ENCODE measurements at places on chromosomes 4 and X.

GRCh38 chrX:84830836-84831235 is 172.8 kb upstream of the APOOL start:
- DNase-seq = no peak

DNA sequence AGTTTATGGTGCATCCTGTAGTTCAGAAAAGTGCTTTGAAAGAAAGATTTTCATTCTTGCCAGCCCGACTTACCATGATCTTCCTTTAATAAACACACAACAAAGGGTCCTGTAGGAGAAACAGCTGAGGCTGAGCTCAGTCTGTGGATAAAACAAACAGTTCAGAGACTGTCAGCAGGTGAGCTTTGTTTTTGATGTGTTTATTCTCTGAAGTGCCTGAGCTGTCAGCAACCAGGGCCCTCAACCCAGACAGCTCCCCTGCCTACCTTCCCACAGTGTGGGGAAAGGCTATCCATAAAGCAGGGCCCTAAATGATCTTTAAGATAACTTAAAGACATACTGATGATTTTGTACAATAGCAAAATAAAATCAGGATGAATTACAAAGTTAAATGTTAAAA is 459.2 kb upstream of the GALNT7 start:
- DNase-seq = no peak

GRCh38 chr4:15809058-15809457 is 30.9 kb downstream of the CD38 start:
- DNase-seq = no peak

DNA sequence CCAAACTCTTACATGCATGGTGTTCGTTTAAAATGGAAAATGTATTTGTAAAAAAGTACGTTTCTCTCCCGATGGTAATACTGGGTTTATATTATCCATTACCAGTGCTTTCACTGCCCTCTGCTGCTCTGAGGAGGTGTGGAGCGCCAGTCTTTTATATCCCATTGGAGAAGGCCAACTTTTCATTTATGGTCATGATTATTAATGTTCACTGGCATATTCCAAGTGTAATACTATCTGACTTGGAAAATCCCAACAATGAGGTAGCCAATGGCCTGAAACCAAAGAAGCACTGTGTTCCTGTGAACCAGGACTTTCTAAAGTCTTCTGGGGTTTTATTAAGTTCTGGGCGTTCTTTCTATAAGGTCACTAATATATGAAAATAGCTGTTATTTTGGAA is 80.7 kb downstream of the SYNPO2 start:
- peak; percentile 21 for DNase-seq

- DNase-seq = no peak
These were observed 255.3 kb upstream of the ATOH1 start for GRCh38 chr4:93573285-93573684.

GRCh38 chrX:111102636-111103035 is 6.6 kb downstream of the PAK3 start:
- DNase-seq = no peak

DNA sequence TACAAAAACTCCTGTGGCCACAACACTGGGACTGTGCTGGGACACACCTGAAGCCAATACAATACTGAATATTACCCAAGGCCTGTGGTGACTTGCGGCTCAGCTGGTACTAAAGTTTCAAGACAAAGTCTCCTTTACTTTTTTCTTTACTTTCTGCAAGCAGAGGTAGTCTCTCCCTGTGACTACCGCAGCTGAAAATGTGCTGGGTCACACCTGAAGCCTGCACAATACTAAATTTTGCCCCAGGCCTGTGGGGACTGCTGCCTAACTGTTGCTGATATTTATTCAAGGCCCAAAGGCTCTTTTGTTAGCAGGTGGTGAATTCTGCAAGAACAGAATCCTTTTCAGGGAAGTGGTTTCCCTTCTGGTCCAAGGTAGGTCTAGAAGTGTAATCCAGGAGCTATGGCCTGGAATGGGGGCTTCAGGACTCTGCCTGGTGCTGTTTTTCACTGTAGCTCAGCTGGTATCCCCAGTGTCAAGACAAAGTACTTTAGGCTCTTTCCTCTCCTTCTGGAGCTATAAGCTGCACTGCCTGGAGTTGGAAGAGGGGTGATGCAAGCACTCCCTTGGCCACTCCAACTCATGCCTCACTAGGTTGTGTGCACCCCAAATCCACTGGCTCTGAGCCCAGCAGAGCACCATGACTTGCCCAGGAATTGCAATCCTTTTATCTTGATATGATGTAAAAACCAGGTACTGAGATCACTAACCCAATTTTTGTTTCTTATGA is 489.4 kb downstream of the TECRL start:
- no peak for DNase-seq

DNA sequence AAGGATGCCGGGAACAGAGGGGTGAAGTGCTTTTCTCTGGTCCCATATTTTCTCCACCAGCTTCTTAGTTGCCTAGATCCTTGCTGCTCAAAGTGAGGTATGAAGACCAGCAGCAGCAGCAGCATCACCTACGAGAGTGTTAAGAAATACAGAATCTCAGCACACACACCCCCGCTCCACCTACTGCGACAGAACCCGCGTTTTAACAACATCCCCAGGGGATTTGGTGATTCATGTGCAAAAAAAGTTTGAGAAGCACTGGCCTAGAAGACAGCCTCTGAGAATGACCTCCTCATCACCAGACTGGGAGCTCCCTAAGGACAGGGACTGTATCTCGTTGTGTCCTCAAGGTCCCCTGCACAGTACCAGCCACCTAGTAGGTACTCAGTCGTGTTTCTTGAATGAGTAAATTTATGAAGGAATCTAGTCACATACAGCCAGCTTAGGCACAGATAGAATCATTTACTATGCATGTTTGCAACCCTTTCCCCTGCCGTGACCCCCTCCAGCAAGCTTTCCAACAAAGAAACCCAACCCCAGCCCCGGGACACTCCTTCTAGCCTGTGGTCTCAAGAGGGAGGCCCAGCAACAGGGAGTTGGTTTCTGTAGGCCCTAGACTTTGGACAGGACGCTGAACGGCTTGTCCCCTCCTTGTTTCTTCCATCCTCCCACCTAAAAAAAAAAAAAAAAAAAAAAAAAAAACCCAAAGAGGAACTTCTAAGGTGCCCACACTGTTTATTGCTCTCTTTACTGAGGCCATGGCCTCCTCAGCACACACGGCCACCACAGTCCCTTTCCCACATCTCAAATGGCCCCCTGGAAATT is 21.5 kb downstream of the RTL5 start:
- DNase-seq = no peak

DNA sequence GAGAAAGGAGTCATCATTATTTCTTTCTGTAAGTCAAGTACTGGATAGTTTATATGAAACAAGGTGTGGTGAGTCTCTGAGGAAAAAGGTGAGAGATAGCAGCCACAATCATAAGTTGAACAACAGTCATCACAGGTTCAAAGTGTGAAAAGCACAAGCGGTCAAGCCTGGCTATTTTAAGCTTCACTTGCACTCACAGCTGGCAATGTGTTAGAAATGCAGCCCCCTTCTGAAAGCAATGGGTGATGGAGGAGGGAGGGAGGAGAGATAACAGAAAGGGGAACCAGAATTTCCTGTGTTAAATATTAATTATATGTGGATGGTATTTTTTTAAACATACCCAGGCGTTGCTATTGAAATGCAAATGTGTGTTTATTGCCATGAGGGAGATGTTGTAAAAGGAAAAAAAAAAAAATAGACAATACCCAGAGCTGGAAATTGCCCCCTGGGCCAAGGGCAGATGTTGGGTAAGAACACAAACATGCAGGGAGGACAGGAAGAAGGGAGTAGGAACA is 26.9 kb upstream of the BMP3 start:
- no peak for DNase-seq

DNA sequence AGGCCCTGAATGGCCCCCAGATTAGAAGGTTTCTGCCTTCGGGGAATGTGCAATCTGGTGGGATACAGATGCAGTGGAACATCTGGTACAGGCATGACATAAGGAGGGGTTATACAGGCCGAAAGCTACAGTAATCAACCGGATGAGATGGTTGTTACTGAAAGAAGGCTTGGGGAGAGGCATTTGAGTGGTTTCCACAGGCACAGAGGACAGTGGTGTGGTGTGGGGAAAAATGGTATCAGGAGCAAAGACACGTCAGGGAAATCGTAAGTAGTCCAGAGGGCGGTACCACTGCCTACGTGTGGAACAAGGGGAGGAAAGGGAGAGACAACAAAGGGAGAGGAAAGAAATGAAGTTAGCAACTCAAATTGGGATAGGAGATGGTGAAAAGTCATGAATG is 3.0 kb downstream of the PDLIM3 start:
- DNase-seq = no peak

DNA sequence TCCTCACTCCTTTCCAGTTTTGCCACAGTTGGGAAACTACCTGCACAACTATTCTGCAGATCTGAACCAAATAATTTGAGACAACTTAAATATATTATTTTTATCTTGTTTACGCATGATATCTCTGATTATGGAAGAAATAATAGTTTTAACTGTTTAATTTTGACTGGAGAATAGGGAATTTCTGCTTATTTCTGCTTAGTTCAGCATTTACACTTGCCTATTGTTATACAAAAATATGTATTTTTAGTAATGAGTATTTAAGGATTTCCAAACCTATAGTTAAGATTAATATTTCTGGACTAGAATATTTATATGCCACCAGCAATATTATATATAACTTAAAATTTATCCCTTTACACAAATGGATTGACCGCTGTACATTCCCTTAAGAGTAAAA is 125.5 kb downstream of the NWD2 start:
- no peak for DNase-seq

DNA sequence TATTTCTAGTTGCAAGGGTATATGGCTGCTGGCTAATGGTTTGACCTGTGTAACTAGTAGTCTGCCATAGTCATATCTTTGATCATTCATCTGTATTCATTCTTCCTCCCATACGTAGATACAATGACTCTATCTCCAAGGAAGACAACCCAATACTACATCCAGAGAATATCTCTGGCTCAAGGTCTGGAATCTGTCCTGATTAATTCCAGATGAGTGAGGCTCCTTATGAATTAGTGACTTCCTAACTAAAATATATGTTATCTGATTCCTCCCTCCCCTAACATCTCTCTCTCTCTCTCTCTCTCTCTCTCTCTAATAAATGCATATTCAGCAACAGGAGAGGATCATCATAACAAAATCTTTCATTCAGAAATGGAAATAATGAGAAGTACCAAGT is 641.5 kb downstream of the FAT4 start:
- DNase-seq = no peak

- no peak for DNase-seq
These were observed 37.4 kb upstream of the SLC10A4 start for GRCh38 chr4:48445704-48446103.

DNA sequence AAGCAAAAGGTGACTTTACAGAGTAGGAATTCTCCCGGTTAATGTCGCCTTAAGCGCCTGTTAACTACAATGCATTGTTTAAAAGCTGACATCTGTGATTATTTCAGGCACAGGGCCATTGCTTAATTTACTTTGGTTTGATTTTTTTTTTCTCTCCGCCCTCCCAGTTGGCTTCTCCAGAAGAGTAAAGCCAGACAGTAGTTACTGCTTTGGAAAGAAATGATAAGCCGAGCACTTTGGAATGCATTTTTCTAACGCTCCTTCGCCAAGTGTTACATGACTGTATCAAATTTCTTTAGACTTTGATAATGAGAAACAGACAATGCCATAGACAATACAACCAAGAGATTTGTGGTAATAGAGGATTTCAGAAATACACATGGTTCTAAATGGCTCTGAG is 383.0 kb upstream of the TENM3 start:
- DNase-seq = no peak

- no peak for DNase-seq
These were observed 46.6 kb upstream of the PGRMC2 start for GRCh38 chr4:128334256-128334655.

Data from NCI-H1694 (cell line).